Stimulated activated CD4-positive, alpha-beta T cell treated with anti-CD3 and anti-CD28 coated beads, Interleukin-12 subunit alpha, Interleukin-12 subunit beta, amount 100 ng/mL, for 24 hours (primary cell): ENCODE measurements at places on chromosomes 16 and 17.

- no peak for DNase-seq
Observed at GRCh38 chr17:39845052-39845846, 18.9 kb downstream of the IKZF3 start.

DNA sequence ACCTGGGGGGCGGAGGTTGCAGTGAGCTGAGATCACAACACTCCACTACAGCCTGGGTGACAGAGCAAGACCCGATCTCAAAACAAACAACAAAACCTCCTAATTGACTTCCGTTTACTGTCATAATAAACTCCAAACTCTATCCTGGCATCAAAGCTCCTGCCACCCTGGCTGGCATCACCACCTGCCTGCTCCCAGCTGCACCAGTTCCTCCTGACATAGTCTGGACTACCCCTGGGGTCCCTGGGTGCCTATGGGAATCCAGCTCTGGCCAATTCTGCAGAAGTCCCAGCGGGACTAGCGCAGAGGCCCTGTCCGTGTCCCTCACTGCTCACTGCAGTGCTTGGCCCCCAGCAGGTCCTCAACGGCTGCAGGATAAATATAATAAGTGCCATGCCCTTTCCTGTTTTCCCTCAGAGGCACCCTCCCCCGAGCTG lies 723 bp downstream of the NTHL1 start:
- DNase-seq = no peak

DNA sequence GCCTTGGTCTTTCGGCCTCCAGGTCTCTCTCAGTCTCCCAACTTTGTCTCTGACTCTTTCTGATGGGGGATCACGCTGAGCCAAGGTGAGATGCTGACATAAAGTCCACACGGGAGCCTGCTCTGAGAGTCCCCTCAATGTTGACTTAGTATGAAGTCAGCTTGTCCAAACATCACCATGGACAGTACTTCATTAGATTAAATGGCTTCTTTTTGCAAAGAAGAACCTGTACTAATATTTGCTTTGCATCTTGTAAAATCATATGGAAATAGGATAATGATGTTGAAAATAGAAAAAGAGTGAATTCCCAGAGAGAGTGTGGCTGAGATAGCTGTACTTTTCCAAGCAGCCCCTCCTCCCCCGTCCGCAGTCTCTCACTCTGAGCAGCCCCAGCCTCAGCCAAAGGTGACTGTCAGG lies 56.7 kb upstream of the SIAH1 start:
- no peak for DNase-seq

GRCh38 chr16:3112058-3112880 lies at the start of gene ZNF205:
TSS of gene ZNF205 (plus strand) at chr16:3112586. CDS start at chr16:3113431, 845 bp downstream.
- DNase-seq = no peak

- no peak for DNase-seq
Observed at GRCh38 chr17:27743281-27743885, 56.9 kb downstream of the NOS2 start.

- DNase-seq = no peak
Observed at GRCh38 chr16:77434022-77434529, 758 bp downstream of the ADAMTS18 start.

- peak; percentile 31 for DNase-seq
Observed at GRCh38 chr16:69105501-69106361, at the start of gene HAS3. TSS of gene HAS3 (plus strand) at chr16:69105653. CDS start at chr16:69109396, 3,743 bp downstream.
